ENCODE measurements at places on chromosomes 6 and 20.

DNA sequence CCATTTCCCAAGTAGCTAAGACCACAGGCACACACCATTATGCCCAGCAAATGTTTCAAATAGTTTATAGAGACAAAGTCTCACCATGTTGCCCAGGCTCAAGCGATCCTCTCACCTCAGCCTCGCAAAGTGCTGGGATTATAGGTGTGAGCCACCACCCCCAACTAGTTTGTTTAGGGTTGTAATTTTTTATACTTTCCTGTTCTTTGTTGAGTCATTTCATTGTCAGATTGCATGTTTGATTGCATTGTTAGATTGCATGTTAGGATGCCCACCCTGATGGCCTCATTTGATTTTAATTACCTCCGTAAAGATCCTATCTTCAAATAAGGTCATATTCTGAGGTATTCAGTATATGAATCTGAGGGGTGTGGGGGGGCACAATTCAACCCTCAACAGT is 73.3 kb upstream of the SASH1 start:
- no peak for DNase-seq

GRCh38 chr6:103236923-103237322 is 1622.8 kb downstream of the HACE1 start:
- no peak for DNase-seq

DNA sequence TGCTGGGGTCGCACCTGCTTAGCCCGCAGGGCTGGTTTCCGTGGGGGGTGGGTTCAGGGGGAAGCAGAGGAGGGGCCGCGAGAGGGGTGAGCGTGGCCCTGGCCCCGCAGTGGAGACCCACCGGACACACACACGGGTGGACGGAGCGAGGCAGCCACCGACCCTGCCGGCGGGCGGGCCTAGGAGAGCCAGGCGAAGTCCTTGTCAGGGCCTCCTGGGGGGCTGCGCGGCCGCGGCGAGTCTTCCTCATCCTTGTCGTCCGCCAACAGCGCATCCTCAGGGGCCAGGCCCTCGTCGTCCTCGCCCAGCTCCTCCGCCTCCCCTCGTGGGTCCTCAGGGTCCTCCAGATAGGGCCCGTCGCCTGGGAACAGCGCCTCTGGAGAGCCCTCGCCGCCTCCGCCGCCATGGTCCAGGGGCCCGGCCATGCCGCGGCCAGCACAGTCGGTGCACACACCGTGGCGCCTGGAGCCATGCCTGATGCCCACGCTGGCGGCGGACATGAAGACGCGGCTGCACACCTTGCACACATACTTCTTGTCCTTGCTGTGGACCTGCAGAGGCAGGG is 7.3 kb downstream of the SLC2A4RG start:
- DNase-seq: no peak

- no peak for DNase-seq
Measured at GRCh38 chr6:8236956-8237355, 134.6 kb upstream of the EEF1E1 start.

DNA sequence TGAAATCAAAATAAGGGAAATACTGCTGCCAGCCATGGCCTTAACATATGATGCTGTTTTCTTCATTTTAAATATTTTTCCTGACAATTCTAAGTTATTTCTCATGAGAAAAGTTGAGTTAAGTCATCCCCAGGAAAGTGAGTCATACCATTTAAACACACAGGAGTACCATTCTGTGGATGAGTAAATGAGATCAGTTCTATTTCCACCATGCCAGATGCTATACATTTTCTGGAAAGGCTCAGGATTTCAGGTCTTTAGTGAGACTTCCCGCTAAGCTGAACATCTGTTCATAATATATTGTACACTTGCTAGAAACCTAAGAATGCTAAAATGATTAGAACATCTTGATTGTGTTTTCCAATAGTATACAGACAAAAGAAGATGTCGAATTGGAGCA is 256.2 kb upstream of the MANEA start:
- no peak for DNase-seq

DNA sequence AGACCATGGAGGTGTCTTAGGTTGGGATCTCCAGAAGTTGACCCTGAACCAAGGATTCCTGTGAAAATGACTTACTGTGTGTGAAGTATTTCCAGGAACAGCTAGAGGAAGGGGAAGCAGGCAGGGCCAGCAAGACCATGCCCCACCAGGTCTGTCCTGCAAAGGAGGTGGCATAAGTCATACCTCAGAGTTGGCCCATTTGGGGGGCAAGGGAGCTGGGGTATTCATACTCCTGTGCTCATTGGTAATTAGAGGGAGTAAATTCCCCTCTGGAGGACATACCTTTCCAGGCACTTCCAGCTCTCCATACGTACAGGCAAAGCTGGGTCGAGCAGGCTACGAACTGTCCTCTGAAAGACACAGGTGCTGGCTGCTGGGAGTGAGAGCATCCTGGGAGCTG is 72.4 kb downstream of the STK35 start:
- DNase-seq: no peak

GRCh38 chr6:37033255-37033654 is 27.8 kb downstream of the FGD2 start:
- no peak for DNase-seq

- DNase-seq: no peak
Measured at GRCh38 chr6:24968783-24969182, 33.0 kb upstream of the RIPOR2 start.

DNA sequence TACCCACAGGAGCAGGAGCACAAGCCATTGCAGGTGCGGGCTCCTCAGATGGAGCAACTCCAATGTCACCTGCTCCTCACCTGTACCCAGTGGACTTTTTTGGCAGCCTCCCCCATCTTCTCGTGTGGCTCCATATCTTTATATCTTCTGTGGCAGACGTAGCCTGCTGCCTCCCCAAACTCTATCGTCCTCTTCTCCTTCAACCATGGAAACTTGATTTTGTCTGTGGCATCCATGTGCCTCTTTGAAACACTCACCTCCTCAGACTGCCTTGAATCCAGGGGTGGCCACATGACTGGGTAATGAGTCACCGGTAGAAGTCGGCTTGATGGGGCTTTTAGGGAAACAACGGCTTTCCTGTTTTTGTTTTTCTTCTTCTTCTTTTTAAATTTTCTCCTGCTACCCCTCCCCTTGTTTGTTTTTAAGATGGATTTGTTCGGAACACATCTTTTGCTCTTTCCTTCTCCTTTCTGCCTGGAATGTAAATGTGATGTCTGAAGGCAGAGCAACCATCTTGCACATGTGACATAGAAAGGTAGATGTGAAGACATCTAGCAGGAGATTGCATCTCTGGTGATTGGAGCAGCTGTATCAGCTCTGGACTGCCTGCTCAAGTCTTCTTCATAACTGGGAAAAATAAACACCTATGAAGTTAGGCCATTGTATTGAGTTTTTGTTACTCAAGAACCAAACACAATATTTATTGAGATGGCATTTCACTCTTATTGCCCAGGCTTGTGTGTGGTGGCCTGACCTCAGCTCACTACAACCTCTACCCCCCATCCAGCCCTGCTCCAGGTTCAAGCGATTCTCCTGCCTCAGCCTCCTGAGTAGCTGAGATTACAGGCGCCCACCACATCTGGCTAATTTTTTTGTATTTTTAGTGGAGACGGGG is 69.9 kb upstream of the DDR1 start:
- peak; percentile 59 for DNase-seq

GRCh38 chr6:20467437-20467836 is 65.8 kb downstream of the E2F3 start:
- no peak for DNase-seq

GRCh38 chr6:44203955-44204354 is 12.8 kb upstream of the MYMX start:
- DNase-seq: no peak

DNA sequence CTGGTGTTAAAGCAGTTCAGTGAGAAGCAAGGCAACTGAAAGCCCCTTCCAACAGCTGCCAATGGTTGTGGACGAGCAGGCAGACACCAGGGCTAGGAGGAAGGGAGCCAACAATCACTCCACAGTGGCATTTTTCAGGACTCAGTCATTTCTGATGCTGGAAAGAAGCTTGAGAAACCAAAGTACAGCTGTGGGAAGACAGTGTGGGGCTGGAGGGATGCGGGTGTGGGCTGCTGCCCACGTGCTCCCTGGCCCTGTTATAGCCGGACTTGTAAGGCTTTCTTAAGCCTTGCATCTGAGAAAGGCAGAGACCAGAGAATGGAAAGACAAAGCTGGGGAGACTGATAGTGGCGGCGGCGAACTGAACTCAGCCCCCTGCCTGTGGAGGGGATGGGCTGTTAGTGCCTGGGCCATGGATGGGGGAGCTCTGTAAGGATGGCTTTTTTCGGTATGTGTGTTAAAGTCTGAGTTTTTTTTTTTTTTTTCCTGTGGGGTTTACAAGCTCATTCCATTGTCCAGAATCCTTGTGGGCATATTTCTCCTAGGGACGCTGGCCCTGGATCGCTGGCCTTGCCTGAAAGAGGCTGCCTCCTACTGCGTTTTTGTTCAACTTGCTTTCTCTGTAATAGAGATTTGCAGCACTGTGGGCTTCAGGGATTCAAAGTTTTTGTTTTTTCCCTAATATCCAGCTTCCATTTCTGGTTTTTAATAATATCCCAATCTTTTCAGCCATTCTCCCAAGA is 91.7 kb downstream of the GJA10 start:
- DNase-seq: no peak

DNA sequence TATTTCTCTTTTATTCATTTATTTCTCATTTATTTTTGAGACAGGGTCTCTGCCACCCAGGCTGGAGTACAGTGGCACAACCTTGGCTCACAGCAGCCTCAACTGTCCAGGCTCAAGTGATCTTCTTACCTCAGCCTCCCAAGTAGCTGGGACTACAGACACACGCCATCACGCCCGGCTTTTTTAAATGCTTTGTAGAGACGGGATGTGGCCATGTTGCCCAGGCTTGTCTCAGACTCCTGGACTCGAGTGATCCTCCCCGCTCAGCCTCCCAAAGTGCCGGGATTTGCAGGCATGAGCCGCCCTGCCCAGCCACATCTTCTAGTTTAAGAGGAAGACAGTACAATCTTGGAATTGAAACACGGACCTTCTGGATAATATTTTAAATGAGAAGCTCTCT is 21.6 kb upstream of the FOXF2 start:
- DNase-seq: no peak

DNA sequence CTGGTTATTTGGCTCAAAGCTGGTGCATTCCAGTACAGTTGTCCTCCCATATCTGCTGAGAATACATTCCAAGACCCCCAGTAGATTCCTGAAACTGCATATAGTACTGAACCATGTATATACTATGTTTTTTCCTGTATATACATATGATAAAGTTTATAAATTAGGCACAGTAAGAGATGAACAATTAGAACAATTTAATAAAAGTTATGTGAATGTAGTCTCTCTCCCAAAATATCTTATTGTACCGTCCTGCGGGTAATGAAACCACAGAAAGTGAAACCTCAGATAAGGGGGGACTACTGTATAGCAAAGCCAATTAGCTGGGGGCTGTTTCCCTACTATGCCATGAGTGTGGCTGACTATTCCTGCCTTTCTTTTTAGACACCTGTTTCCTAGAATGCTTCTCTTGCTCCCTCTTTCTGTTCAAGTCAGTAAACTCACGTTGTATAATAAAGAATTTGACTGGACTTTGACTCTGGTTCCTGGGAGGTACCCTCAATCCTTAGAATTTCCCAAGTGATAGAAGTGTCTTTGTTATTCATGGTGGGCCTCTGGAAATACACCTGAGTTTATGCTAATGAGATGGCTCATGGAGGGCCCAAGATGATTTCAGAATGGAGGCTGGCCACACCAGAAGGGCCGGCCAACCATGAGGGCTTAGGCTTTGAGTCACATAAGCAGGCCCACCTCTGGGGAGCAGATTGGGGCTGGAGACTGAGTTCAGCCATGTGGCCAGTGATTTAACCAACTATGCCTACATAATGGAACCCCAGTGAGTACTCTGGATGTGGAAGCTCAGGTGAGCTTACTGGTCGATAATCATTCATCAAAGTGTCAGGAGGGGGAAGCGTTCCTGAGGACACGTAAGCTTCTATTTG is 689 bp upstream of the BLOC1S5 start:
- peak; percentile 0 for DNase-seq

- no peak for DNase-seq
Measured at GRCh38 chr20:49699200-49699992, 14.3 kb downstream of the B4GALT5 start.

DNA sequence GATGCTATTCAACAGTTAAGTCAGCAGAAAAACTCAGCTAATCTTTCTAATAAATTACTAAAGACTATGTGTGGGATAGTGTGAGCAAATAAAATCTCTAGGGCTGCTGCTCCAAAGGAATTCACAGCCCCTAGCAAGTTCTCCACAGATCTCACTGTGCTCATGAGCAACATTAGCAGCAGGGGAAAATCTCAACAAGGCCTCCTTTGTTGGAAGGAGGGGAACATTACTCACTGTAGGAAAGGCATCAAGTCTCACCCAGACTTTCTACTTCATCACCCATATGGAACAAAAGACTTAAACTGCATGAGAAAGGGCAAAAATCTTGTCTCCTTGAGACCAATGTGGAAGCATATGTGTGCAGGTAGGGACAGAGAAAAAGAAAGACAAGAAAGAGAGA is 726.4 kb upstream of the SLC35B3 start:
- DNase-seq: no peak

GRCh38 chr6:149082320-149082719 is 235.2 kb upstream of the TAB2 start:
- peak; percentile 82 for DNase-seq
